ENCODE measurements at places on chromosomes 5 and 9.
A peak's percentile ranks its signal among the peaks of the same experiment; 100 is the strongest.

- no peaks in the 10 kb centered on the region for H3K36me3 ChIP-seq
- no peak for DNase-seq
- H3K4me3 ChIP-seq, result no peak overlapping the region
- peaks cover 2% of the 10 kb centered on the region for H3K4me1 ChIP-seq
- no peak overlapping the region for H3K27ac ChIP-seq
- no peaks in the 10 kb centered on the region for H3K27me3 ChIP-seq
These were observed 32.7 kb upstream of the STARD4 start for GRCh38 chr5:111545031-111545430.

GRCh38 chr5:18097817-18098216 is 463.6 kb downstream of the TAF11L14 start:
- no peak for DNase-seq
- no peaks in the 10 kb centered on the region for H3K36me3 ChIP-seq
- peaks cover 3% of the 10 kb centered on the region for H3K27me3 ChIP-seq
- H3K27ac ChIP-seq, result no peak overlapping the region

DNA sequence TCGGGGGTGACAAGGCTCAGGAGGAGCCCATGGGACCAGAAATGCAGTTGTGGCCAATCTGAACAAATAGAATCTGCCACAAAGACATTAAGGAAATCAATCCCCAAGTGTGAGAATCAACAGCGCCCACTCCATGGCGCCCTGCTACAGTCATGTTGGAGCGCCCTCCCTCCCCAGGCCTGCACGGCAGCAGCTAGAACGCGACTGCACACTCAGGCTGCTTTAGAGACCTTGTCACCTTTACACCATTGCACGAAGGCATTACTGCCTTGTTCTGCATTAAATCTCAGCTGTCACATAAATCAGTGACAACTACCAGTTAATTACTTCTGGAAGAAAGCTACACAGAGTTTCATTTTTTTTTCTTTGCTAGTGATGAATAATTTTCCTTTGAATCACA is 98.7 kb upstream of the SPIN1 start:
- DNase-seq, result no peak
- no peak overlapping the region for H3K27ac ChIP-seq
- H3K36me3 ChIP-seq, result no peaks in the 10 kb centered on the region

DNA sequence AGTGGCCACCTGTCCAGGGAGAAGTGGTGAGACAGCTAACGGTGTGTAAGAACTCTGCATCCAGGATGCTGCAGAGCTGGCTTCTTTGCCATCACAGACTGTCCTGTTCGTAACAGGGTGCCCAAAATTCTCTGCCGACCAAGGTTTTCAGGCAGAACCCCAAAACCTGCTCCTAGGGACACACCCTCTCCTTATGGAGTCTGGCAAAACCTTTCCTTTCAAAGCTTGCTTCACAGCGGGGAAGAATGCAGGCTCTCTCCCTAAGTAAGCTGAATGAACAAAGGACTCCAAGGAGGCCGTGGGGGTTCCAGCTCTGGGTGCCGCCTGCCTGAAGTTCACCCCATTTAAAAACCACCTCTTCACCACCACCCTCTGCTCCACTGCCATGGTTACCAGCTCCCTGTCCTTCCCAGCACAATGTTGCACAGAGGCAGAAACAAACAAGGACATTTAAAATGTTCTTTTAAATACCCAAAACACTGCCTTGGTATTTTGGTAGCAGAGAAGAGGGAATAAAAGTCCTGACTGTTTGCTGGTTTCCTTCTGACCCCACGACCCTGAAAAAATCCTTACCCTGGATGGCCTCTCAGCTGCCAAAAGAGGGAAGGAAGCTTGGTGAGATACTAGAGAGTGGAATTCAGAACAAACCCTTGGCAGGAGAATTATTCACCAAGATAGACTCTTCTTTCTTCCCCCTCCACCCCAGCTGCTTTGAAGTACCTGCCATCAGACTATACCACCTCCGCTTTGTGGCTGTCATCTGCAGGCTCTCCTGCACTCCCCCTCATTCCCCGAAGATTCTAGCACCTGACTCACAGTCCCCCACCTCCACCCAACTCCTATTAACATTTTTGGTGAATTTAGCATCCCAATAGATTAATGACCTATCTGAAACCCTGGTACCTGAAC is 7.1 kb upstream of the KLF9 start:
- H3K36me3 ChIP-seq, result no peaks in the 10 kb centered on the region
- no peak for DNase-seq
- no peaks in the 10 kb centered on the region for H3K4me1 ChIP-seq
- peak overlapping the region; percentile 85 for H3K27ac ChIP-seq
- H3K27me3 ChIP-seq, result no peaks in the 10 kb centered on the region
- H3K4me3 ChIP-seq, result no peak overlapping the region

- peaks cover 5% of the 10 kb centered on the region for H3K4me1 ChIP-seq
- DNase-seq, result no peak
- H3K4me3 ChIP-seq, result no peak overlapping the region
- no peak overlapping the region for H3K27ac ChIP-seq
These were observed 20.0 kb upstream of the DCP2 start for GRCh38 chr5:112956606-112957005.

- H3K36me3 ChIP-seq, result no peaks in the 10 kb centered on the region
- peaks cover 1% of the 10 kb centered on the region for H3K4me1 ChIP-seq
- H3K27me3 ChIP-seq, result no peaks in the 10 kb centered on the region
These were observed 1.4 kb downstream of the OTULIN start for GRCh38 chr5:14665949-14666348.

GRCh38 chr5:125088522-125089105 is 342.2 kb upstream of the ZNF608 start:
- no peaks in the 10 kb centered on the region for H3K36me3 ChIP-seq
- no peak for DNase-seq
- H3K27me3 ChIP-seq, result no peaks in the 10 kb centered on the region
- H3K4me3 ChIP-seq, result no peak overlapping the region
- no peaks in the 10 kb centered on the region for H3K4me1 ChIP-seq

- H3K27me3 ChIP-seq, result no peaks in the 10 kb centered on the region
- no peak overlapping the region for H3K27ac ChIP-seq
- DNase-seq, result no peak
These were observed 91.5 kb downstream of the SPRY4 start for GRCh38 chr5:142233083-142234032.

DNA sequence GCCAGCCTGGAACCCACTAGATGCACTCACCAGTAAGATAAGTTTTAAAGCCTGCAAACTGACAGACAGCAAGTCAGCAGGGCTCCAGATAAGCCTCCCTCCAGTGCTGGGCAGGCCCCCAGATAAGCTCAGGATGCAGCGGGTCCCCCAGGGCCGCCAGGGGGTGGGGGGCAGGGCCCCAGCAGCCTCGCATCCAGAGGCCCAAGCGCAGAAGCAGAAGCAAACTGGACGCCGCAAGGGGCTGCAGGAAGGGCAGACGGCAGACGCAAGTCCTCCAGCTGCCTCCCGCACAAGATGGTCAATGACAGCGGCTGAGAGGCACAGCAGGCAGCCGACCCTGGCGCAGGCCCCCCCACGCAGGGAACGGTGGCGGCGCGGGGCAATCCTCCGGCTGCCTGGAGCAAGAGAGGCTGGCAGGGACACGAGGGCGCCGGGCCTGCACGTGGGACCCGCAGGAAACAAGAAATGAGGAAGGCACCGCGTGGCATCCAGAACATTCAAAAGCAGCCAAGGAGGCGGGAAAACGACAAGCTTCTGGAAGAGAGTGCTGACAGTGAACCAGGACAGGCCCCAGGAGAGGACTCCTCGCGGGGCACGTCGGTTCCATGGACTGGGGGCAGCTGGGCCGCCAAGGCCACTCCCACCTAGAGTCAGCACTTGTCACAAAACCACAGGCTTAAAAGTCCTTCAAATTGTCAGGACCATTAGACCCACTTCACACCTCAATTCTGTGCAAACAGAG is 49.8 kb downstream of the ROR2 start:
- no peaks in the 10 kb centered on the region for H3K36me3 ChIP-seq
- no peaks in the 10 kb centered on the region for H3K27me3 ChIP-seq

- DNase-seq, result no peak
- H3K4me1 ChIP-seq, result no peaks in the 10 kb centered on the region
- no peak overlapping the region for H3K27ac ChIP-seq
- H3K4me3 ChIP-seq, result no peak overlapping the region
- no peaks in the 10 kb centered on the region for H3K36me3 ChIP-seq
These were observed 216.3 kb downstream of the GADD45G start for GRCh38 chr9:89821081-89821480.

DNA sequence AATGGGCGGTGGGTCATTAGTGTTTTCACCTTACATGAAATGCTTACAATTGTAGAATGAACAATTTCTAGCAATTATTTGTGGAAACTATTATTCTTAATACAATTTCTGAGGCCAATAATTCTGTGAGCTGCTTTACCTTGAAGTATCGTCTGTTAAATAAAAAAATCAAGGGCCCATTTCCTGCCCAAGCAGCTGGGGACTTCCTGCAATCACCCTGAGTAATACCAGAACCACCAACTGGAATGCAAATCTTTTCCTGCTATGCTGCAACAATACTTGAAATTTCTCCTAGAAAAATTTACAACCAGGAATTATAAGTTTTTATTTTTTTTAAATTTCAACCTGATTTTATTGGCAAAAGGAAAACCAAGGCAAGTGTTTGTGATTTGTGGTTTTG is 52.6 kb downstream of the ADAMTS16 start:
- no peak for DNase-seq
- H3K27ac ChIP-seq, result no peak overlapping the region
- H3K4me1 ChIP-seq, result no peaks in the 10 kb centered on the region
- no peak overlapping the region for H3K4me3 ChIP-seq
- H3K36me3 ChIP-seq, result no peaks in the 10 kb centered on the region

GRCh38 chr9:95497772-95498171 is 19.0 kb downstream of the PTCH1 start:
- no peaks in the 10 kb centered on the region for H3K36me3 ChIP-seq
- no peak for DNase-seq
- H3K27me3 ChIP-seq, result no peaks in the 10 kb centered on the region

DNA sequence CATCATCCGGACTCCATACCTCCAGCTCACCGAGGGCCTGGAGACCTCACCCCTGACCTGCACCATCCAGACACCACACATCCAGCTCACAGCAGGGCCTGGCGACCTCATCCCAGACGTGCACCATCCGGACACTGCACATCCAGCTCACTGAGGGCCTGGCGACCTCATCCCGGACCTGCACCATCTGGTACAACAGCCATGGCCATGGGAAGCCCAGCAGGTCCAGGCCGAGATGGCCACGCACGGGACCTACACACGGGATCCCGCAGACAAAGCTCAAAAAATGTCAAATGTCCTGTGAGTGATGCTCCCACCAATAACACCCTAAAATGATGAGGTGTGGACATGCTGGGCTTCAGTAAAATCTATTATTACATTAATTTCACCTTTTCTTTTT is 9.7 kb downstream of the TERT start:
- H3K4me1 ChIP-seq, result no peaks in the 10 kb centered on the region
- no peak for DNase-seq
- H3K36me3 ChIP-seq, result no peaks in the 10 kb centered on the region
- no peaks in the 10 kb centered on the region for H3K27me3 ChIP-seq

- H3K36me3 ChIP-seq, result peaks cover 2% of the 10 kb centered on the region
- no peaks in the 10 kb centered on the region for H3K27me3 ChIP-seq
- H3K4me3 ChIP-seq, result no peak overlapping the region
- no peak for DNase-seq
- H3K27ac ChIP-seq, result no peak overlapping the region
These were observed 50.2 kb upstream of the RNF38 start for GRCh38 chr9:36450110-36450732.

DNA sequence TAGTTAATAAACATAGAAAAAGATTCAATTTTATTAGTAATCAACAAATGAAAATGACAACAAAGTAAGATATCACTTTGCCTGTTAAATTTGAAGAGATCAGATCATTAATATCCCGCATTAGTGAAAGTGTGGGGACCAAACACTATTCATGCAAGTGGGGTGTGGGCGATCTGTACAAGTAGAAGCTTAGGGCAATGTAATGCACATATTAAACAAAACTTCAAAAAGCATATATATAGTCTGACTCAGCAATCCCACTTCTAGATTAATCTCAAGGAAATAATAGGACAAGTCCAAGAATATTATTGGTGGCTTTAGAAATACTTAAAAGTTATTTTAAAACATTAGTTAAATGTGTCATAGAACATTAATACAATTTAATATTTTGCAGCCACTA is 188.5 kb downstream of the LRRC70 start:
- H3K27ac ChIP-seq, result no peak overlapping the region
- H3K27me3 ChIP-seq, result no peaks in the 10 kb centered on the region
- no peak overlapping the region for H3K4me3 ChIP-seq
- no peak for DNase-seq

- no peak overlapping the region for H3K4me3 ChIP-seq
- H3K4me1 ChIP-seq, result no peaks in the 10 kb centered on the region
- H3K36me3 ChIP-seq, result no peaks in the 10 kb centered on the region
- H3K27ac ChIP-seq, result no peak overlapping the region
- no peak for DNase-seq
- H3K27me3 ChIP-seq, result no peaks in the 10 kb centered on the region
These were observed 90.4 kb upstream of the MVB12B start for GRCh38 chr9:126236273-126236672.

DNA sequence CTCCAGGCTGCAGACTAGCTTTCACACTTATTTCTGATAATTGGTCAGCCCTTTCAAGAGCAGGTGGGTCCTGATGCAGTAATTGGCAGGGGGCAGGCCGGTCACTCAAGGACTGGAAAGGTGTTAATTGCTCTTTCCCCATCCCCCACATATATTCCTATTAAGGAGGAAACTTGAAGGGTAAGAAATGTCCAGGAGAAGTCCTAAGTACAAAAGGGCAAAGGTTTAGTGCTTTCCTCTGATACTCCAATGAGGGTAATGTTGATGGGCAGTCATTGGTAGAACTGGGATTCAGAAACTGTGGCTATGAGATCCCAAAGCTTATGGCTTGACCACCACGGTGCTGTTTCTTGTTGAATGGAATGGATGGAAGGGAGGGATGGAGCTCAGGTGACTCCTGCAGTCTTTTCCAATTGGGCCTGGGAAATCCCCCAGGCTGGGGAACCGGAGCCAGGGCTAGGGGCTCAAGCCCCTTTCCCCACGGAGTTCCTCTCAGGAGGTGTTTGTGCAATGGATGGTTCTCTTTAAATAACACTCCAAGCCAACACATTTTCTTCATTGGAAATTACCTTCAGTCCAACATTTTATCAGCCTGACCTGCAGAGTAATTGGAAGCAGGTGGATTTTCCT is 103.2 kb upstream of the ALDH1B1 start:
- no peak for DNase-seq
- H3K4me1 ChIP-seq, result no peaks in the 10 kb centered on the region
- H3K4me3 ChIP-seq, result no peak overlapping the region
- H3K27ac ChIP-seq, result no peak overlapping the region

DNA sequence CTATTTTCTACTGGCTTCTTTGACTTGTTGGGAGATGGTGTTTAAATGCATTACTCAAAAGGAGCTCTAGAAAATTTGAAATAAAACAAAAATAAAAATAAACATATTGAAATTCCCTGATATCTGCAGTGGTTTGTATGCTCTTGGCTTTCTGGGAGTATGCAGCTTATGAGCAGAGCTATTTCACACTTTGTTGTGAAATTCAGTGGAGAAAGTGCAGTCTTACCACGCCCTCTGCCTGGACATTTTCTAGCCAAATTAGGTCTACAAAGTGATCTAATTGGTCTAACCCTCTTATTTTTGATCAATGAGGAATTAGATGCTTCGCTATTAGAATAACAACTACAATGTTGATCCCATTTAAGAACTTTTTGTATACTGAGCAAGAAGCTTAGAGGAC is 66.8 kb downstream of the INSYN2B start:
- no peak for DNase-seq
- no peak overlapping the region for H3K27ac ChIP-seq
- H3K4me3 ChIP-seq, result no peak overlapping the region
- no peaks in the 10 kb centered on the region for H3K27me3 ChIP-seq
- H3K4me1 ChIP-seq, result no peaks in the 10 kb centered on the region

Data from aorta (tissue), 5 donors.